Left renal cortex interstitium (tissue), 4 donors: ENCODE measurements at places on chromosomes 13 and 19.

DNA sequence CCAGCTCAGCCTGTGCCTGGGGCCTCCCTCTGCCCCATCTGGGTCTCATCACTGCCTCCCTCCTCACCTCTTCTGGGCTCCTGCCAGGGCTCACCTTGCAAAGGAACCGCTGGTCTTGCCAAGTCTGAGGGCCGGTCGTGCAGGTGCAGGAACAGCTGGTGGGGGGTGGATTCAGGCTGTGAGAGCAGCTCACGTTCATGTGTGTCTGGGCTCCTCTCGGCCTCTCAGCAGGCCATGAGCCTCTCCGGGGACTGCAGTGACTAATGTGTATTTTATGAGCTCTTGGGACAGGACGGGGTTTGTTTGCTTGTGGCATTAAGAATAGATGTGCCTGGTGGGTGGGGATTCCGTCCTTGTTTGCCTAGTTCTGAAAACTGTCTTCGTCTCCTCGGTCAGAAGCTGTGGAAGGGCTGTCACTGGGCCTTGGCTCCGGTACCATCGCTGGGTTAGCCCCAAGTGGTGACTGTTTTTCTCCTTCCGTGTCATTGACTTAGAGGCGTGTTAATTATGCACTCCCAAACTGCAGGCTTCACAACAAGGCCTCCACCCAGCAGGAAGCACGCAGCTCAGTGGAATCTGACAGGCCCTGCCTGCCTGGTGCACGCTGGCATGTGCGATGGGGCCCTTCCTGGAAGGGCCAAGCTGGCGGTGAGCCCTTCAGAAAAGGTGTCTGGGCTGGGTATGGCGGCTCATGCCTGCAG, 77.6 kb downstream of the KDM4B start:
- DNase-seq: no peak

DNA sequence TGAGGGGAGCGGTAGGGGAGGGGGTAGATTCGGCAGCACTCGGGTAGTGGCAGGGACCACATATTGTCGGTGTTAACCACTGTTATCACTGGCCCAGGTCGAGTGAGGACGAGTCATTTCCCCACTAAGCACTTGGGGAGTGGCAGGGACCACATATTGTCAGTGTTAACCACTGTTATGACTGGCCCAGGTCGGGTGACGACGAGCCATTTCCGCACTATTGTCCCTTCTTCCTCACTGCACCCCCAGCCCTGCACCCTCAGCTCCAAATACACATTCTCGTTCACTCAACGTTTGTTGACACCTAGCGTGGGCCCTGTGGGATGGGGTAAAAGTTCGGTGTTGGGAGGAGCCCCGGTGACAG, 467 bp upstream of the CLN5 start:
- no peak for DNase-seq

DNA sequence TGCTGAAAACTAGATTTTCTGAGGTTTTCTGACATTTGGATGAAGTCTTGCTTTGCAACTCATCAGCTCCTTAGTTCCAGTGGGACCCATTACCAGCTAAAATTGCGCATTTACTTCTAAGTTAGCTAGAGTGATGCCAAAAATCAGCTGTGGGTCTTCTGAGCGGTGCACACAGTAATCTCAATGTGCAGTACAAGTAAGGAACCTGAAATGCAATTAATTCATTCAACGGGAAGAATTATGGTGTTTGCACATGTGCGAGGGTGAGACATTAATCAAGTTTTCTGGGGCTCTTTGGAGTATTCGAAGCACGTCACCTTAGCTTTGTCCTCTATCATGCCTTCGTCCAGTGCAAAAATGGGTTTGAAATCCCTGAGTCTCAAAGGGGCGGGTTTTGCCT, 146.2 kb downstream of the MYO16 start:
- no peak for DNase-seq

DNA sequence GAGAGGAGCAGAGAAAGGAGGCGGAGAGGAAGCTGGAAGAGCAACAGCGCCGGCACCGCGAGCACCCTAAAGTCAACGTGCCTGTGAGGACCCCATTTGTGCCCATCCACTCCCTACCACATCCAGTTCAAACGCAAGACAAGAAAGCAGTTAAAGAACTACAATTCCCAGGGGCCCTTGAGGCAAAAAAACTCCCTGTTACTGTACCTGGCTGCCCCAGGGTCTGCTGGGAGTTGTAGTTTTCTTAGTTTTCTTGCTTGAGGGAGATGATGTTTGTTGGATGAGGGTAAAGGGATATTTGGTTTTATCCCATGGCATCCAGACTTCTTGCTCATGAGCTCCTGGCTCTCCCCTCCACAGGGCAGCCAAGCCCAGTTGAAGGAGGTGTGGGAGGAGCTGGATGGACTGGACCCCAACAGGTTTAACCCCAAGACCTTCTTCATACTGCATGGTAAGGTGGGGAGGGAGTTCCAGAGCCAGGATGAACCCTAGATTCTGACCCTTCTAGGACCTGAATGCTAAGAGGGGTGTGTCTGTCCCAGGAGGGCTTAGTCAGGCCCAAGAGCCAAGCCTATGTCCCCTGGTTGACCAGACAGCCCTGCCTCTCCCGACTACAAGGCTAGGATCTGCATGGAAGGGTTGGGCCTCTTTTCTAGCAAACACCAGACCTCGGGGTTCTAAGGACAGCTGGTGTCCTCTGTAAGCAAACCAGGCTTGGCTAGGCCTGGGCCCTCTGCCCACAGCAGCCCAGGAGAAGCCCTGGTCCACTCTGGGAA, 13.2 kb downstream of the NUCB1 start:
- no peak for DNase-seq

DNA sequence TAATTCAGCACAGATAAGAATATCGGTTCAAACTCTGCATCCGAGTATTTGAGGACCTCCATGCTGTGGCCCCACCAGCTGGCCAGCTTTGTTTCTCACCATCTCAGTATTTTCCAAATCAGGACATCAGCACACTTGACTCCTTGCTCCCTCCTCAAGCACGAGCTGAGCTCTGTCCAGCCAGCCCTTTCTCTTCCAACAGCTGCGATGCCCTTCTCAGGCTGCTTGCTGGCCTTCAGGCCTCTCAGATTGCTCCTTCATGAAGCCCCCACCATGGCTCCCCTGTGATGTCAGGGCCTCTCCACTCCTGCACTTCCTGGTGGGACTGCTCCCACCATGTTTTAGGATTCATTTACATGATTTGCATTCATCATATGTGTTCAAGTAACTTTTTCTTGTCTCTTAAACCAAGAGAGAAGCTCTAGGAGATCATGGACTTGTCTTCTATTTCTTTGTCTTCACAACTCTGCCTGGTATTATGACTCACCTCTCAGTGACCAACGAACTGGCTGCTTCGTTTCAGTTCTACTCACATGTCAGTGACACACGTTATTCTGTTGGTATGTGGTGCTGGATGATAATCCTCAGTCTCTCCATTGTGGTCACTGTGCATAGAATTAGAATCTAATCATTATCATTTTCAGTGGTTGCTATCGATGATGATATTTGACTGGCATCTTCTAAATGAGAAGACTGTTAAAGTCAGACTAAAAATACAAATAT, 471.7 kb downstream of the EFNB2 start:
- no peak for DNase-seq

DNA sequence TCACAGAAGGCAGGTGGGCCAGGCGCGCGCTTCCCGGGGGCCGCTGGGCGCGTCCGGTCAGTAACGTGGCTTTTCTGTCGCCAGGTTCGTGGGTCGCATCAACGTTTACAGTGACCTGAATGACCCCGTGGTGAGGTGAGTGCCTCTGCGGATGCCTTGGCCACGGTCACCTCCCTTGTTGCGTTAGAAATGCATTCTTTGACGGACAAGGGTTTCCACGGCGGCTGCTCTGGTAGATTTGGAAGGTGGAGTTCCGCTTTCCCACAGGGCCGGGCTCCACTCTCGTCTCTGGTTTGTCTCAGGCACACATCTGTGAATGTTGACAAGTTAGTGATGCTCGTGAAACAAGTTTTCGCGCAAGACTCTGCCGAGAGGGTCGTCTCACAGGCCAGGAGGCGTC, 130.0 kb downstream of the ATP11A start:
- DNase-seq: no peak

- DNase-seq: no peak
These were observed 3.3 kb downstream of the FCER2 start for GRCh38 chr19:7698583-7698982.

GRCh38 chr13:22198641-22199217, 527.9 kb downstream of the FGF9 start:
- DNase-seq: no peak

DNA sequence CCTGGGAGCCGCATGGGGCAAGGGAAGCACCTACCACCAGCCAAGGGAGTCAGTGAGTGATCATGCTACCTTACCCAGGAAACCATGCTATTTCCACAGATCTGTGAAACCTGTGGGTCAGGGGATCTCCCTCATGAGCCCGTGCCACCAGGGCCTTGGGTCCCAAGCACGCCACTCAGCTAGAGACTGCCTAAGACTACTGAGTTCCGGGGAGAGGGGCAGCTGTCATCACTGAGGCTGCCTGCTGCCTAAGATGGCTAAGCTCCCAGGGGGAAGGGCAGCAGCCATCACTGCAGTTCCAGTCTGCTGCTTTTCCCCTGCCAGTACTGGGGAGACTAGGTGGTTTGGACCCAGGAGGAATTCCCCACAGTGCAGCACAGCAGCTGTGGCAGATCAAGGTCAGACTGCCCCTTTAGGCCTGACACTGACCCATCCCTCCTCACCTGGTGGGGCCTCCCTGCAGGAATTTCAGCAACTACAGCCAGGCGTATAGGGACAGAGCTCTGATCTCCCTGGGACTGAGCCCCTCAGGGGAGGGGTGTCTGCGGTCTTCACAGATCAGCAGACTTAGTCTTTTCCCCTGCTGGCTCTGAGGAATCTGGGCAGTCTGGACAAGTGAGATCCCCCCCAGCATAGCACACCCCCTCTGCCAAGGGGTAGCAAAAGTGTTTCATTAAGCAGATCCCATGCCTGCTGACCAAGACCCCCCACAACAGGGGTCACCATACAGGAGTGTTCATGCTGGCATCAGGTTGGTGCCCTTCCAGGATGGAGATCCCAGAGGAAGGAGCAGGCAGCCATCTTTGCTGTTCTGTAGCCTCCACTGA, 26.9 kb downstream of the VSTM2B start:
- no peak for DNase-seq

GRCh38 chr13:29954082-29955028, 103.9 kb upstream of the UBL3 start:
- no peak for DNase-seq

- no peak for DNase-seq
These were observed 18.0 kb upstream of the PNMA8B start for GRCh38 chr19:46513461-46514236.
